ENCODE measurements at places on chromosomes 1 and 21. TPM values are rescaled to one million over a fixed set of nuclear protein-coding genes. Genes with fewer than 3 reads are reported as not detected.

Gene ETV3L
- not detected for polyA plus RNA-seq

DNA sequence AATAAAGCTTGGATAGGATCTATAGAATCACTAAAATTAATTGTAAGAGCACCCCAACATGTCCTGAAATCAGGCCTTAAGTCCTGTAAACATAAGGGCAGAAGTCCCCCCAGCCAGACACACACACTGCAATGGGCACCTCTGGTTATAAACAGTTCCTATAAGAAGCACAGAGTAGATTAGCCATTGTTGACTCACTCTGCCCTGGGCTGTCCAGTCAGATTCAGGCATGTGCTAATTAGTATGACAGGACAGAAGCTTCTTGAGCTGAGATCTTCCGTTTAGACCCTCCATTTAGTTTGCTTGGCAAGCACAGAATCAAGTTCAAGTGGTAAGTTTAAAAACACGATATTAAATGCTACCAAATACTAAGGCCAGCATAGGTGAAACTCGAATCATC, 11.8 kb upstream of the DENND1B start:
- H3K36me3 ChIP-seq, result no peaks in the 10 kb centered on the region
- H3K4me3 ChIP-seq, result no peak overlapping the region
- DNase-seq, result no peak
- no peak overlapping the region for H3K27ac ChIP-seq

Gene TMEM51
- polyA plus RNA-seq, result 1.3 TPM

- no peak overlapping the region for H3K4me3 ChIP-seq
- H3K4me1 ChIP-seq, result peaks cover 15% of the 10 kb centered on the region
Measured at GRCh38 chr1:169487561-169487960, 1.8 kb upstream of the SLC19A2 start.

DNA sequence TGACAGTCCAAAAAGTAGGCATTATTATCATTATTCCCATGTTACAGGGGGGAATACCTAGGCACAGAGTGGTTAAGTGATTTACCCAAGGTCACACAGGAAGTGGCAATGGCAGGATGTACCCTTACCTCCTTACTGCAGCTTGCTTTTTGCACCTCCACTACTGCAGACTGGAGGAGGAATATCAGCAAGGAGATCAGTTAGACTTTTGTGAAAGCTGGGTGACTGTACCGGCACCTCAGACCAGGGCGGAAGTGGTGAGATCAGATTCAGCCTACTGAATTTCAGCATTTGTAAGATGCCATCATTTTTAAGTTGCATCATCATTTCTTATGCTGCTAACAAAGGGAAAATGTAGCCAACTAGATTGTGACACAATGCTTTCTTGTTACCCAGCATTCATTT, 4.5 kb downstream of the ADARB1 start:
- no peak overlapping the region for H3K27ac ChIP-seq
- no peaks in the 10 kb centered on the region for H3K27me3 ChIP-seq
- peaks cover 9% of the 10 kb centered on the region for H3K4me1 ChIP-seq
- H3K36me3 ChIP-seq, result no peaks in the 10 kb centered on the region
- no peak for DNase-seq

Gene SLC1A7
- polyA plus RNA-seq, result 0.67 TPM

Gene MCOLN3
- polyA plus RNA-seq, result 0.08 TPM

Gene KIF14
- 0.28 TPM for polyA plus RNA-seq

Gene AMIGO1
- 2.0 TPM for polyA plus RNA-seq

DNA sequence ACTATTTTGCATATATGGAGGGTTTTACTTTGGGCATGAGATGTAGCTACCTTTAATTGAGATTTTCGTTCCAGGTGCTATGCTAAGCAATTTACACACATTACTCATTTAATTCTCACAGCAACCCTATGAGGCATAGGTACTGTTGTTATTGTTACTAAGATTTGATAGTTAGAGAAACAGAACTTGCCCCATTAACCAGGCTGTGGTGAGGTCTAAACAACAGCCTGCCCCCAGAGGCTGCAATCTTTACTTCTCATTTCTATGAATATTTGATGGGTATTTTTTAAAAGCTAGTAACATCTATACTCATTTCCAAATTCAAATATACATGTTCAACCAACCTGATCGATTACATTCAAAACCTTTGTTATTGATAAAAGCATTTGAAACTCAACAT, 155.6 kb downstream of the GALNT2 start:
- DNase-seq, result no peak
- H3K27me3 ChIP-seq, result no peaks in the 10 kb centered on the region
- no peak overlapping the region for H3K4me3 ChIP-seq
- H3K4me1 ChIP-seq, result peaks cover 4% of the 10 kb centered on the region
- peaks cover 1% of the 10 kb centered on the region for H3K36me3 ChIP-seq
- no peak overlapping the region for H3K27ac ChIP-seq

- no peaks in the 10 kb centered on the region for H3K36me3 ChIP-seq
- H3K27ac ChIP-seq, result no peak overlapping the region
- no peak overlapping the region for H3K4me3 ChIP-seq
- no peaks in the 10 kb centered on the region for H3K27me3 ChIP-seq
- DNase-seq, result peak; percentile 29
- H3K4me1 ChIP-seq, result peaks cover 2% of the 10 kb centered on the region
Measured at GRCh38 chr1:155177918-155178281, 4.3 kb downstream of the TRIM46 start.

DNA sequence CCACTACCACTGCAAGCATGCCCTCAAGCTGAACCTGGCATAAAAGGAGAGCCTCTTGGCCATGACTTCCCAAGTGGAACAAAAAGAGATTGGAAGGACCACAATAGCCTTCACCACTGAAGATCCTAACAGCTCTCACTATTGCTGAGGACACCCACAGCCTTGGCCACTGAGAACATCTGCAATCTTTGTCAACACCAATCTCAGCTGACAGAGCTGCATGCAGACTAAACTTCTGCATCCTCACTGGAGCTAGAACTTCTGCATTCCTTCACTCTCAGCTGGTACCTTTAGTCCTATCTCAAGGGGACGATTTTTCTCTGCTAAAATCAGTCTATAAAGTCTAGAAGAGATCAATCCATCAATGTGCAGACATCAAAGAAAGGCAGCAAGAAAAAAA, 8.3 kb upstream of the FCRL2 start:
- no peaks in the 10 kb centered on the region for H3K36me3 ChIP-seq
- DNase-seq, result no peak
- no peaks in the 10 kb centered on the region for H3K27me3 ChIP-seq
- no peak overlapping the region for H3K27ac ChIP-seq

Gene BATF3
- 0.88 TPM for polyA plus RNA-seq

Gene EIF3I
- polyA plus RNA-seq, result 106 TPM

GRCh38 chr1:101371259-101371658, 134.4 kb downstream of the S1PR1 start:
- DNase-seq, result no peak
- H3K27ac ChIP-seq, result no peak overlapping the region
- no peaks in the 10 kb centered on the region for H3K27me3 ChIP-seq
- no peaks in the 10 kb centered on the region for H3K36me3 ChIP-seq

Gene TMEM54
- 3.8 TPM for polyA plus RNA-seq

DNA sequence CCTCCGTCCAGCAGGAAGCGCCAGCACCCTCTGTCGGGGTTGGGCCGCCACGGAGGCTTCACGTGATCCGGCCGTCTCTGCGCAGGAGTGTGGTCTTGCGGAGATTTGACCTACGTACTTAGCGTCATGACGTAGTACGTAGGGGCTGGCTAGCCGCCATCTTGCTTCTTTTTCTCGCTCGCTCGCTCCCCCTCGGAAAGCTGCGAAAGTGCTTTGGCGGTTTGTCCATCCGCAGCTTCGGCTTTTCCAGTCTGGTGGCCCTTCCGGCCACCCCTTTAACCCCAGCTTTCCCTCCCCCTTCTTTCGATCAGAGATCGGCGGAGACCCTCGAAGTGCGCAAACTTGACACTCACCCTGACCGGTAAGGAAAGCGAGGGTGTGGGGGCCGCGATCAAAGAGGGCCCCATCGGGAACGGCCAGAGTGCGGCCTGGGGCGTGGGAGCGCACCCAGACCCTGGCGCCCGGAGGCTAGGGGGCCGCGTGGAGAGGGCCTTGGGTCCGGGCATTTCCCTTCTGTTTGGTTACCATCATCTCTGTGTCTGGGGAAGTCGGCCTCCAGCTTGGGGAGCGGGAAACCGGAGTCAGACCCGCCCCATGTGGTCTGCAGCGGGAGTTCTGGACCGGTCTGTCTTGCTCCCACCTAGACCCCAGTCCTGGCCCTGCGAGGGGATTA, at the start of gene PRRC2C:
Gene PRRC2C (plus strand): TSS at position 156 of the 673 bp plus-strand sequence. CDS start 26,559 bp downstream, outside the sequence.
- DNase-seq, result peak; percentile 94
- peak within 1 kb of the TSS; percentile 78 for H3K4me3 ChIP-seq
- H3K27ac ChIP-seq, result peak within 1 kb of the TSS; percentile 98
- H3K4me1 ChIP-seq, result peaks cover 20% of the 10 kb centered on the region
- H3K27me3 ChIP-seq, result no peaks in the 10 kb centered on the region

Gene RIIAD1
- polyA plus RNA-seq, result not detected

GRCh38 chr1:203379825-203380224, 28.9 kb upstream of the FMOD start:
- H3K27ac ChIP-seq, result no peak overlapping the region
- no peak overlapping the region for H3K4me3 ChIP-seq
- no peak for DNase-seq
- no peaks in the 10 kb centered on the region for H3K36me3 ChIP-seq
- no peaks in the 10 kb centered on the region for H3K4me1 ChIP-seq
- H3K27me3 ChIP-seq, result peaks cover 6% of the 10 kb centered on the region

- no peaks in the 10 kb centered on the region for H3K4me1 ChIP-seq
- H3K36me3 ChIP-seq, result no peaks in the 10 kb centered on the region
- no peak overlapping the region for H3K27ac ChIP-seq
Measured at GRCh38 chr21:20642681-20643080, 355.5 kb upstream of the NCAM2 start.

GRCh38 chr1:32336963-32337675, 1.1 kb upstream of the MARCKSL1 start:
- DNase-seq, result no peak
- H3K27me3 ChIP-seq, result no peaks in the 10 kb centered on the region

DNA sequence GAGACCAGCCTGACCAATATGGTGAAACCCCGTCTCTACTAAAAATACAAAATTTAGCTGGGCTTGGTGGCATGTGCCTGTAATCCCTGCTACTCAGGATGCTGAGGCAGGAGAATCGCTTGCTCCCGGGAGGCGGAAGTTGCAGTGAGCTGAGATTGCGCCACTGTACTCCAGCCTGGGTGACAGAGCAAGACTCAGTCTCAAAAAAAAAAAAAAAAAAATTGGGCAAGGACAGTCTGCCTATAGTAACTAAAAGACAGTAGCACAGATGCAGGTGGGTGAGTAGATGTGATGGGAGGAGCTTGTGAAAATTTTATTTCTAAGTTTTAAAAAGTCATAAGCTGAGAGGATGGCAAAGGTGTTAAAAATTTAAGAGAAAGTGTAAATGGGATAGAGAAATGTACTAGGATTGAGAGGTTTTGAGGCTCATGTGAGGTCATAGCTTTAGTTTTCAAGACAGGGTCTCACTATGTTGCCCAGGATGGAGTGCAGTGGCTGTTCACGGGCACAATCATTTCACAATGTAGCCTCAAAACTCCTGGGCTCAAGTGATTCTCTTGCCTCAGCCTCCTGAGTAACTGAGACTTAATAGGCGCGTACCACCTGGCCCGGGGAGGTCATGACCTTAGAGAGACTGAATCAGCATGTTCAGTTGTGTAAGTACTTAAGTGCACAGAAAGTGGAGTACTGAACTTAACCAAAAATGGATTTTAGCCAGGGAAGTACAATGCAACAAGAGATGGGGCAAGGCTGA, 33.7 kb downstream of the PTP4A2 start:
- no peak overlapping the region for H3K4me3 ChIP-seq
- no peak for DNase-seq
- no peak overlapping the region for H3K27ac ChIP-seq
- H3K4me1 ChIP-seq, result no peaks in the 10 kb centered on the region
- peaks cover 2% of the 10 kb centered on the region for H3K36me3 ChIP-seq

Gene NES
- polyA plus RNA-seq, result 0.15 TPM

- peaks cover 84% of the 10 kb centered on the region for H3K36me3 ChIP-seq
- no peak overlapping the region for H3K4me3 ChIP-seq
- H3K27ac ChIP-seq, result no peak overlapping the region
- H3K4me1 ChIP-seq, result peaks cover 10% of the 10 kb centered on the region
- H3K27me3 ChIP-seq, result no peaks in the 10 kb centered on the region
- DNase-seq, result no peak
Measured at GRCh38 chr1:92838519-92838918, 6.7 kb downstream of the RPL5 start.

DNA sequence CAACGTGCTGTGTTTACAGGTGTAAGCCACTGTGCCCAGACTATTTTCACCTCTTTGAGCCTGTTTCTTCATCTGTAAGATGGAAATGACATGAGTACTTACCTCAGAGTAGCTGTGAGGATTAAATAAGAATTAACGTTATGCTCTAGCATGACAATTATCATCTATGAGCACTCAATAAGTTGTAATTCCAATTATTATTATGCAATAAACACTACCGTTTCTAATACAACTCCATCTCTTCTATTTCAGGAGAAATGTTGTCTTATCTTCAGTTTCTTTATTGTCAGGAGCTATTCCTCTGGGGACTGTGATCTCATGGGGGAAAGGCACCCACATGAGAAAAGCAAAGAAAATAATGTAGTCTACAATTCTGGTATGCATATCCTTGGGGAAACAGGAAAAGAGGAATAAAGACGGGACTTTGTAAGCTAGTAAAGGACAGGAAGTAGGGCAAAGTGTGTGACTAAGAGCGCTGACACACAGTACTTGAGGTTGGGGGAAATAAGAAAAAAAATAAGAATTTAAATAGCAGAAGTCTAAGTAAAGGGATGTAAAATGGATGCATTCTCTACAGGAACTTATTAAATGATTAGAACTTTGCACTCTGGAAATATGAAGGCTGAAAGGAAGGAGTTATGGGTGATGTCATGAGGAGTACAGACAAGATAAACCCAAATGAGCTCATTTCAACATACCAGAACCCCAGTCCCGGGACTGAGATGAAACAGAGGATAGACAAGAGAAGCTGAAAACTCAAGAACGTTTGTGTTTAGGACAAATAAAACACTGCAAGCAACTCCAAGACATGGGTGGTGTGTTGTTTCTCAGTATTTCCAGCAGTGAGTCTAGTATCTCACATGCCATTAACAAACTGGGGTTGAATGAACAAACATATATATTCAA, 9.8 kb downstream of the PHC2 start:
- no peak overlapping the region for H3K4me3 ChIP-seq
- H3K27me3 ChIP-seq, result no peaks in the 10 kb centered on the region
- DNase-seq, result no peak
- peak overlapping the region; percentile 47 for H3K27ac ChIP-seq
- H3K4me1 ChIP-seq, result no peaks in the 10 kb centered on the region

Gene RAB42
- polyA plus RNA-seq, result 0.35 TPM

- H3K27me3 ChIP-seq, result no peaks in the 10 kb centered on the region
- no peak overlapping the region for H3K27ac ChIP-seq
- DNase-seq, result no peak
- no peaks in the 10 kb centered on the region for H3K36me3 ChIP-seq
- no peak overlapping the region for H3K4me3 ChIP-seq
- no peaks in the 10 kb centered on the region for H3K4me1 ChIP-seq
Measured at GRCh38 chr1:23273450-23274133, 56.3 kb upstream of the HTR1D start.

GRCh38 chr1:20194757-20195461, 8.6 kb upstream of the PLA2G2C start:
- peaks cover 14% of the 10 kb centered on the region for H3K4me1 ChIP-seq
- no peaks in the 10 kb centered on the region for H3K36me3 ChIP-seq
- H3K4me3 ChIP-seq, result no peak overlapping the region
- peak; percentile 80 for DNase-seq

GRCh38 chr1:75795703-75796193, 934 bp upstream of the MSH4 start:
- H3K36me3 ChIP-seq, result peaks cover 43% of the 10 kb centered on the region
- no peak overlapping the region for H3K4me3 ChIP-seq
- no peak for DNase-seq
- H3K4me1 ChIP-seq, result peaks cover 5% of the 10 kb centered on the region
- no peaks in the 10 kb centered on the region for H3K27me3 ChIP-seq

Gene LRRC7
- 0.08 TPM for polyA plus RNA-seq
